ENCODE measurements at places on chromosomes 1 and 21. TPM values are rescaled to one million over a fixed set of nuclear protein-coding genes. Genes with fewer than 3 reads are reported as not detected.

- no peak for DNase-seq
Observed at GRCh38 chr1:56320464-56321149, 258.8 kb downstream of the PLPP3 start.

DNA sequence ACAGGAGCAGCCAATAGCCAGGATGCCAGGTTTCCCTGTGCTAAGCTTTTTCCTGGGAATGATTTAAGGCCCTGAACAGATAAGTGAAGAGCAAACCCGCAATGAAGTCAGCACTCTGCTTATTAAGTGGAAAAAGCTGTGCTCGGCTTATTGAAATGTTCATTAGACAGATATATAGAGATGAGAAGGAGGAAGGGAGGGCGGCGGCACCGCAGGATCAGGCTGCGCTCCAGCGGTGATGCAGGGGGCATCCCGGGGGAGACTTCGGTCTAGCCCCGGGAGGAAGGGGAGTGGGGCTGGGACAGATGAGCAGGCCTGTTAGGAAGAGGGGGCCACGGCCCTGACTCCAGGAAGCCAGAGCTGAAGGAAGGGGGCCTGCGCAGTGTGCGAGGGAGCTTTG is 115.0 kb downstream of the TMEM53 start:
- no peak for DNase-seq

DNA sequence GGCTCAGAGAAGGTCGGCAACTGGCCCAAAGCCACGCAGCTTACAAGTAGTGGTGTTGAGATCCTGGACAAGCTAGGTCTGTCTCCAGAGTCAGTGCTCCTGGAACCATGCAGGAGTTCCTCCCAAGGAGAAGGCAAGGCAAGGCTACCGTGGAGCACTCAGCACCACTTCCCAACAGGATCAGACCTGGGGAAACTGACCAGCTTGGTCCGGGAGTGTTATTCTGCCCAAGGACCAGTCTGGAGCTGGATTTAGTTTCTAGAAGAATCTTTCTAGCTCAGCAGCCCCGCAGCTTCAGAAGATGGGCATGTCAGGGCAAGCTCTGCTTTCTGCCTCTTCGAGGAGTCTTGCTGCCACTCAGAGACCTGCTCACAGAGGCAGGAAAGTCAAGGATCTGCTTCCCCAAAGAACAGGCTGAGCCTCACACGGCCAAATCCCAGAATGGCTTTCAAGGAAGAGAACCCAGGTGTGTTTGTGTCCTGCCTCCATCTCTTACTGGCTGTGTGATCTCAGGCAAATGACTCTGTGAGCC is 302.8 kb downstream of the MATN1 start:
- DNase-seq, result no peak

DNA sequence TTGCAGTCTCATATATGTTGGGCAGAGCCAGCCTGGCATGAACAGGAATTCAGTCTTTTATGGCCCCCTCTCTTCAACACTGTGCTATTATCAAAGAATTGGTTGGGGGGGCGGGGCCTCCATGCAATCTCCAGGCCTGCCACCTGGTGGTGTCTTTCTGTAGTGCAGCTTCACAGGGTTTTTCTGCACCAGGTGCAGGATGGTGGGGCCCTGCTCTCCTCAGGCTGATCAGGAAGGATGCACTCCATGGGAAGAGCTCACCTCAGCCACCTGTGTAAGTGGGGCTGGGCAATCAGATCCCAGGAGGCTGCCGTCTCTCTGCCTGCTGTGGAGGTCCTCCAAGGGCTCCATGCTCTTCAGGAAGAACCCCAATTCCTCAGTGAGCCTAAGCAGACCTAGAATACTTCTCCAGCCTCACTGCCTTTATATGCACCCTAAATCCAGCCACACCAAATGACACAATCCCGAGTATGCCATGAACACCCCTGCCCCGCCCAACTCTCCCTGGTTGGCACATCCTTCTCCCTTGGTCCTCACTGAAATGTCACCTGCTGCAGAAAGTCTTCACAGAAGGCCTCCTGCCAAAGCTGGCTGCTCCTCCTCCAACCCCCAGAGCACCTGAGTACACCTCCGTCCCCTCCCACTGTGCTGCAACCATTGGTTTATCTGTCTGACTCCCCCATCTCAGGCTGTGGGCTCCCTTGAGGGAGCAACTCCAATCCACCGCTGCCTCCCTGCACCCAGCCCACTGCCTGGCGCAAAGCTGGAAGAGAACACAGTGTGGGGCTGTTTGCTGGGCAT is 16.5 kb downstream of the STK40 start:
- DNase-seq, result peak; percentile 80

The AK5 gene
- total RNA-seq, result not detected

GRCh38 chr1:34597877-34598514 is 156.9 kb upstream of the GJB5 start:
- DNase-seq, result peak; percentile 47

The SDC3 gene
- 23.0 TPM for total RNA-seq

The TDRD5 gene
- total RNA-seq, result not detected

GRCh38 chr1:109454497-109455133 is 11.7 kb upstream of the SYPL2 start:
- no peak for DNase-seq

DNA sequence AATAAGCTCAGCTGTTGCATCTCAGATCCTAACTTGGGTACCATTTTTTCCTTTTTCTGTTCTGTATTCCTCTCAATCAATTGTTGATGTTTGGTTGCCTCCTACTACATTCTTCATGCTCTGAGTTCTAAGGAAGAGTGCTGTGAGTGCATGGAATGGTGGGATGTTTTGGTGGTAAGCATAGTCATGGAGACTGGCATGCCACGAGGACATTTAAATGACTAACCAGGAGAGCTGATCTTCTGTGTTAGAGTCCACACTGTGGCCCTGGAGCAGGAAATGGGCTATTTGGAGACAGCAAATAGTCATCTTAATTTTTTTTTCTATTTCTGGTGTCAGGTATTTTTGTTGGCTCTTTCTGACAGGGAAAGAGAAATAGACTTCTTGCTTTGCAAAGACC is 69.5 kb upstream of the HSD17B7 start:
- DNase-seq, result no peak

DNA sequence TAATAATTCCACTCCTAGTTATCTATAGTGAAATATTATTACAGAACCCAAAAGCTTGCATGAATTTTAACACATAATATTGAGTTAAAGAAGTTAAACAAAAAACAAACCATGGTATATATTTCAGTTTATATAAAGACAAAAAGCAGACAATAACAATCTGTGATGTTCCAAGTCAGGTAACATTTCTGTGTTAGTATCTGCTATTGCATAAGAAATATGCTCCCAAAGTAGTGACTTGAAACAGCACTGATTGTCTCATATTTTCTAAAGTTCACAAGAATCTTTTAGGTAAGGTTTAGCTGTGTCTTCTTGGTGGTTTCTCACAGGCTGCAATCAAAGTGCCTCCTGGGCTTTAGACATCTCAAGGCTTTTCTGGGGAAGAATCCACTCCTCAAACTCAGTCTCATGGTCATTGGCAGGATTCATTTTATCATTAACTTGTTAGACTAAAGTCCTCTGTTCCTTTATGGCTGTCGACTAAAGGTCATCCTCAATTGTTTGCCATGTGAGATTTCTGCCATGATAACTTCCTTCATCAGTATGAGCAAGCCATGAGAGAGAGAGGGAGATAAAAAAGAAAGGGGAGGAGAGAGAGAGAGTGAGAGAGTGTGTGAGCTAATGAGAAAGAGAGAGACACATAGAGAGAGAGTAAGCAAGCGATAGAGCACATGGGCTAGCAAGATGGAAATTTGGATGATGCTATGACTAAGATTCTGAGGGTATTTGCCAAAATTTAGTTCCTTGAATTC is 19.9 kb downstream of the GBP1 start:
- no peak for DNase-seq

- no peak for DNase-seq
Observed at GRCh38 chr1:226576601-226577000, 28.0 kb downstream of the STUM start.

GRCh38 chr1:80217377-80217986 is 1211.0 kb upstream of the ADGRL4 start:
- DNase-seq, result peak; percentile 20

- peak; percentile 91 for DNase-seq
Observed at GRCh38 chr1:72282271-72283021, at the start of gene NEGR1. TSS of gene NEGR1 (minus strand) at chr1:72282539.

- no peak for DNase-seq
Observed at GRCh38 chr1:151581451-151581850, 30.4 kb upstream of the SNX27 start.

The FLG gene
- total RNA-seq, result not detected

The IPO13 gene
- 22.6 TPM for total RNA-seq

- no peak for DNase-seq
Observed at GRCh38 chr1:116794804-116795481, 40.7 kb downstream of the CD2 start.

The RGS18 gene
- total RNA-seq, result not detected

The PPIAL4G gene
- not detected for total RNA-seq

DNA sequence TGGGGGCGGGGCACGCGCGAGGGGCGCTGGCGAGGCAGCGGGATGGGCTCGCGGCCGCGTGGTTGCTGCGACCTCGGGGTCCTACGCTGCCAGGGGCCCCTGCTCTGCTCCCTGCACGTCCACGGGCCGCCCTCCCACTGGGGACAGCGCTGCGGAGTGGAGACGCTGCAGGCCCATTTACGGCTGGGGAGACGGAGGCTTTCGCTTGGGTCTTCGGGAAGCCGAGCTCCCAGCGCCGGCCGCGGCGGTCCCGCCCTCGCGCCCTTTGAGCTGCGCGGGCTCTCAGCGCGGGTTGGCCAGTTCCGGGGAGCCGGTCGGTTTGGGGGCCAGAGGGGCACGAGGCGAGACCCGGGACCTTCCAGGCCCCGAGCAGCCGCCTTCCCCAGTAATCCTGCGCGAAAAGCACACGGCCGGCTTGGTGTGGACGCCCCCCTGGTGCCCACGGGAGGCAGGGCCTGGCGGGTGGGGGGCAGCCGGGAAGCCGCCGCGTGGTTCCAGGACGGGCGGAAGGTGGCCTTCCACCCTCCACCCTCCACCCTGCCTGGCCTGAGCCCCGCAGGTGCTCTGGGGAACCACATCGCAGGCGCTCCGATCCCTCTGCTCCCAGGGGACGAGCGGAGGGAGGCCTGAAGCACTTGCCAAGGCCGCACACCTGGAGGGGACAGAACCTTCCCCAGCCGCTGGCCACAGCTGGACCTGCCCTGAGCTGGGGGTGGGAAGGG is 570 bp upstream of the PEX10 start:
- no peak for DNase-seq

- DNase-seq, result no peak
Observed at GRCh38 chr1:156448134-156448967, 52.2 kb downstream of the MEF2D start.

DNA sequence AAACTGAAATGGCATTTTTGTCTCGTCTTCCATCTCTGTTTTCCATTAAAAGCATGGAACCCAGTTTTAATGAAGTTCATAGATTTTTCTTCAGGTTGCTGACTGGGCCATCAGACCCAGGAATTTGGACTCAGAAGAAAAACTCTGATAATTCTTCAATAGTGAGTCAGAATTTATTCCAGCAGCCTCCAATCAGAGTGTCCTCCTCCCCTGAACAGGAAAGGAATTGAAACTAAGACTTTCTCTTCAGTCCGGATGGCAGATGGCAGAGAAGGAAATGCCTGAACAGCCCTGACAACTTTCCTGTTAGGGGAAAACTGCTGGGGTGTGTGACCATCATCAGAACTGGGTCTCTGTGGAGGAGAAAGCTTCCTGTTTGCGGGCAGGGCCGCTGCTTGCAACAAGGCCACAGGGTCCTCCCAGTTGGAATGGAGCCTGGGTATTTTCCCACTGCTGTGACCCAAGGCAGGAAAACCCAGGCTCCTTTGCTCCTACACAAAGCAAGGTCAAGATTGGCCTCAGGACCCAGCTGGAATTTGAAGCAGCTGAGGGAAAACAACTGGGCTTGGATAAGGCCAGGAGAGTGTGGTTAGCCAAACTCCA is 20.7 kb downstream of the CD34 start:
- no peak for DNase-seq

DNA sequence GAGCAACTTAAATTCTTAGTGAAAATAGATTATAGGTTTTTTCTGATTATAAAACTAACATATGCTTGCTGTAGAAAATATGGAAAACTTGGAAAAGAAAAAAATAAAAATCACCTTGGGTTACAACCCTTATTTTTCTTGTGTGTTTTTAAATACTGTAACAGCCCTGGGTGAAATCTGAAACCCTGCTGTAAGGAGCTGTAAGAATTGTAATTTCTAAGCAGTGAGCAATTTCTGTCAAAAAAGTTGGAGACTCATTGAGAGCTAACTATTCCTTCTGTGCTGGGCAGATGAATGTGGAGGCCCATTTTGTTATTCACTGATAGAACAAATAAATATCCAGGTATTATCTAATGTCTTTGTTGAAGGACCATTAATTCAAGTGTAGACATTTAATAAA is 42.6 kb downstream of the ADCY10 start:
- no peak for DNase-seq

The GBP5 gene
- total RNA-seq, result not detected

- DNase-seq, result no peak
Observed at GRCh38 chr1:170376801-170377385, 155.1 kb upstream of the GORAB start.

The UTS2 gene
- total RNA-seq, result not detected

DNA sequence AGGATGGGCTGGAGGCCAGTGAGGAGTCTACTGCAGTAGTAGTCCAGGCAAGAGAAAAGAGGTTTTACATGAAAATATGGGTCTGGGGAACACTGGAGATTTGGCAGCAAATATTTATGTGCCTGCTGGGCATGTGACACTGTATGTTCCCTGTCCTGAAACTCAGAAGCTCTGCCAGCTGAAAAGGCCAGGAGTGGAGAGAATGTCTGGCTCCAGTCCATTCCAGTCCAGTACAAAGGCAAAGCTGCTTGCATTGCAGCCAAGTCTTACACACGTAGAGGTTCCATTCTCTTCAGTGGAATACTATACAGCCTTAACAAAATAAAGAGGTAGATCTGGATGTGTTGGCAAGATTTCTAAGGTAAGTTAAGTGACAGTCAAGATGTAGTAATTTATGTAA is 7.5 kb upstream of the YBX1 start:
- DNase-seq, result no peak

The IFNLR1 gene
- 0.62 TPM for total RNA-seq

DNA sequence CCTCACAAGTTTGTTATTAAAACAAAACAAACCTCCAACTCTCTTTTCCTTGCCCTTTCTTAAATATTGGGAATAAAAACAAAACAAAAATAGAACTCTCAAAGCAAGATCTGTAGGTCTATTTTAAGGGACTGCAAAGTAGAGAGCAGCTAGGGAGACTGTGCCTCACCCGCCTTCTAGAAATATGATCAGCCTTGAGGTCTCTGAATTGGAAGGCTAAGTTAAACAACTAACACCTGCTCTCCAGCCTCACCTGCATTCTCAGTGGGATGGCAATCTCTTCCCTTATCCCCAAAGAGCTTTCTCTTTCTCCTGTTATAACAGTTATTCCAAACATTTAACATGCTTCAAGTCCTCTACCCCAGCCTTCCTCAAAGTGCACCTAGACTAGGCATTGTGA is 75.5 kb upstream of the TNR start:
- no peak for DNase-seq

The HES3 gene
- total RNA-seq, result not detected

The TEDDM1 gene
- not detected for total RNA-seq

- no peak for DNase-seq
Observed at GRCh38 chr1:245551536-245551935, 396.8 kb downstream of the KIF26B start.

GRCh38 chr21:40819071-40819900 is 27.7 kb downstream of the DSCAM start:
- no peak for DNase-seq

The TNFRSF18 gene
- total RNA-seq, result 1.2 TPM

- DNase-seq, result no peak
Observed at GRCh38 chr1:109383087-109383779, 14.5 kb downstream of the SORT1 start.
